ENCODE measurements at places on chromosomes 7 and 10.

DNA sequence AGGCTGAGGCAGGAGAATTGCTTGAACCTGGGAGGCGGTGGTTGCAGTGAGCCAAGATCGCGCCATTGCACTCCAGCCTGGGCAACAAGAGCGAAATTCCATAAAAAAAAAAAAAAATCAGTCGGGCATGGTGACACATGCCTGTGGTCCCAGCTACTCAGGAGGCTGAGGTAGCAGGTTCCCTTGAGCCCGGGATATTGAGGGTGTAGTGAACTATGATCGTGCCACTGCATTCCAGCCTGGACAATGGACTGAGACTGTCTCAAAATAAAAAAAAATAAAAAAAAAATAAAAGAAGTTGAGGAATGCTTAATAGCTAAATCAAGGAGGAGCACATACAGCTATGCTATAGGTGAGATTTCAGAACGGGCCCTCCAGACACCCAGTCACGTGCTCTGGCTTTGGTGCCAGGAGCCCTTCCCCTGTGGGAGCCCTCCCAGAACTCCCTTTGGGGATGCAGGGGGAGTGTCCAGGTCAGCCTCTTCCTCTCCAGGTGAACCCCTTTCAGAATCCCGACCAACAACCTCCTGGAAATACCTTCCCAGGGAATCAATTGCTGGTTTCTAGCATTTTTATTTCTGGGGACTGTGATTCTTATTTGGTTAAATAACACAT lies 42.9 kb upstream of the CTBP2 start:
- no peak for DNase-seq

- DNase-seq = no peak
These were observed 519 bp upstream of the RPP38 start for GRCh38 chr10:15096661-15097010.

GRCh38 chr7:42502022-42502421 lies 265.0 kb upstream of the GLI3 start:
- no peak for DNase-seq

DNA sequence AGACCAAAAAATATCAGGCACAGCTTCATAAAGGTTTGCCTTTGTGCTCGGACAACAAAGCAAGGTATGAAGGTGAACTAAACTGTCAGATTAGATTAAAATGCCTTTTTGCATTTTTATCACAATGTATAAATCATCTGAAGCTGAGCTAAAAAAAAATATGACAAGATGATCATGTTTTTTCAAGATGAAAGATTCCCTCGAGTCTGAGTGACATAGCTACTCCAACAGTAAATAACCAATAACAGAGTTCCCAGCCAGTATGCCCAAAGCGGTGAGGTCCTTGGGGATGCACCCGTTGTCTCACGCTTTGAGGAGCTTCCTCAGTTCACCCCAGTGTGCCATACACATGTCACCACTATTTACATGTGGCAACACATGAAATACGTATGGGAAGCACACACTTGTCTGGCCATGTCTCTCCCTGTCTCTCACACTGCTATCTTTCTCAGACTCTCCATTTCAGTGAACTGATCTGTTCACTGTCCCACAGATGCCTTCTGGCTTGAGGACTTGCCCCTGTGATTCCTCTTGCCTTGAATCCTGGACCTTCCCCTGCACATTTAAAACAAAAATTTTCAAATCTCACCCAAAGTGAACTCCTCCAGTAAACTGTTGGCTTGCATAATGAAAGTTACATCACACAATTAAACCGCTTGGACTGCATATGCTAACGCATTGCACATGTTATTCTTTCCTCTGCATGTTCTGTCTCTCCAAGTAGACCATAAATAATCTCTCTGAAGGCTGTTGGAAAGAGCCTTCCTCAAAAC lies 2.6 kb upstream of the PIK3CG start:
- no peak for DNase-seq

DNA sequence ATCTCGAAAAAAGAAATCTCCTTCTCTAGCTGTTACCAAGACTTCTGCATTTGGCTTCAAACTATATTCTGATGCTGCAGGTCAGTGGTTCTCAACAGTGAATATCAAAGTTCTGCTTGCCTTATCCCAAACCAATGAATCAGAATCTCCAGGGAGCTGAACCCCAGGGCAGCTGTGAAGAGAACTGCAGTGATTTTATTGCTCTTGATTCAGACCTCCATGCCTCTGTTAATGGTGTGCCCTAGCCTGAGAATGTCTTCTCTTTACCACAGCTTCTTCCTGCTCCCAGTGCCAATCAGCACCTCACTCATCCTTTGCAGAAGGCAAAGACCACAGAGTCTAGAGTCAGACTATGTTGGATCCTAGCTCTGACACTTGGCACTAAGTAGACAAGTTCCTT lies 46.2 kb upstream of the MRLN start:
- DNase-seq = no peak

Measured in brain pericyte (primary cell).